Fibroblast of lung (primary cell): ENCODE measurements at places on chromosomes 6 and 20. TPM values are rescaled to one million over a fixed set of nuclear protein-coding genes. Genes with fewer than 3 reads are reported as not detected.

The TRIM31 gene
- not detected in 2 replicates for total RNA-seq

The SRSF12 gene
- 0.33 and 0.51 TPM in 2 replicates for total RNA-seq

The FAM83C gene
- not detected in 2 replicates for total RNA-seq

The FNDC1 gene
- under 0.01 TPM in 2 replicates for total RNA-seq

The GSTA1 gene
- total RNA-seq: under 0.01 TPM in 1 of 2 replicates, not detected in the other

The ZNF133 gene
- total RNA-seq: 27.0 and 31.5 TPM in 2 replicates
